Activated CD4-positive, alpha-beta T cell treated with anti-CD3 and anti-CD28 coated beads, Interleukin-10, Interleukin-2, amounts not matched to agents 100 ng/mL and 50 ng/mL, durations not matched to agents 16 hours and 8 hours (primary cell): ENCODE measurements at places on chromosomes 3 and 15.

- DNase-seq, result no peak
Observed at GRCh38 chr3:425079-425478, 228.5 kb downstream of the CHL1 start.

DNA sequence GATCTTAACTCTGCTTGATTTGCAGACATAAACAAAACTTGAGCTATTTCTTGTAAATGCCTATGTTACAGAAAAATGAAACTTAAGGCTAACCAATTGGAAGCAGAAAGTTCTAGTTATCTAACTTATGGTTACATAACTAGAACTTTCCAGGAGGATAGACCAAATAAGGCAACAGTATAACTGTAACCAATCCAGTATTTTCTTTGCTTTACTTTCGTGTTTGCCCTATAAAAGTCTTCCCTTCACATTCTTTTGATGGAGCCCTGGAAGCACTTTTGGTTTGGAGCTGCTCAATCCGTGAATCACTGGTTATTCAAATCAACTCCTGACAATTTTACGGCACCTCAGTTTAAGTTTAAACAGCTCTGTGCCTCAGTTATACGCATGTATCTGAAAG lies 164.6 kb downstream of the SUCLG2 start:
- DNase-seq, result no peak

- DNase-seq, result no peak
Observed at GRCh38 chr3:94159062-94159828, 96.4 kb downstream of the NSUN3 start.

GRCh38 chr15:47888385-47889100 lies 171.2 kb downstream of the SEMA6D start:
- DNase-seq, result no peak

GRCh38 chr3:1251282-1252060 lies 158.6 kb downstream of the CNTN6 start:
- DNase-seq, result no peak

DNA sequence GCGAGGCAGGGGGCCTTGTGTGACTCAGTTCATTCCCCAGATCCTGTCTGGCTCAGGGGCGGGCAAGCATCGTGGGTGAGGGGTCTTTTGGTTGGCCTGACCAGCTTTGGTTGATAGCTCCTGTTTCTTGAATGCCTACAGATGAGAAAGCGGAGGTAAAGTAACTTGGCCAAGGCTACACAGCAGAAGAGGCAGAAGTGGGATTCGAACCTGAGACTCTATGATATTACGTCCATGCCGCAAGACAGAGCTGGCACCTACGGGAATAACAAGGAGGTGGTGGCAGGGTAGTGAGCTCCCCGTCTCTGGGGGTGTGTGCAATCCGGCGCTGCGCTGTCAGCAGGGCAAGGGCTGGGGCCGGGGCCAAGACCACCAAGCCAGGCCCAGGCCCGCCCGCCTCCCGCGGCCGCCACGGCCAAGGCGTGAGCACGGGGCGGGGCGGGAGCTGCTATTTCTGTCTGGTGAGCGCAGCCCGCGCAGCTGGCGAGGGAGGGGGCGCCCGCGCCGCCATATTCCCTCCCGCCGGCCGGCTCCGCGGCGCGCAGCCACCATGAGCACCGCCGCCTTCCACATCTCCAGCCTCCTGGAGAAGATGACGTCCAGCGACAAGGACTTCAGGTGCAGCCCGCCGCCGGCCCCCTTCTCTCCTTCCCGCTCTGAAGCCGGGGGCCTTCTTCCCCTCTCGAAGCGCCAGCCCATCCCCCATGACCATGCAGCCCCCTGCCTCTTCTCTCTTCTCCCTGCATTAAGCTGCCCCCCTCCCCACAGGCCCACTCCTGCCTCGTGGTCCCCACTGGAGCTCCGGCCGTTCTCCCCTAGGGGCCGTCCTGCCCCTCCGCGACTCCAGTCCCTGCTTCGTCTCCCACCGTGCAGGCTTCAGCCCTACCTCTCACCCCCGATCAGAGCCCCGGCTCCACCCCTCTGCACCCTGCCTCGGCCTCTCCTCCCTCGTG lies at the start of gene CAND2:
CAND2 (plus strand) TSS at position 510 of the 953 bp plus-strand sequence; CDS start at position 551, 41 bp downstream.
- no peak for DNase-seq

DNA sequence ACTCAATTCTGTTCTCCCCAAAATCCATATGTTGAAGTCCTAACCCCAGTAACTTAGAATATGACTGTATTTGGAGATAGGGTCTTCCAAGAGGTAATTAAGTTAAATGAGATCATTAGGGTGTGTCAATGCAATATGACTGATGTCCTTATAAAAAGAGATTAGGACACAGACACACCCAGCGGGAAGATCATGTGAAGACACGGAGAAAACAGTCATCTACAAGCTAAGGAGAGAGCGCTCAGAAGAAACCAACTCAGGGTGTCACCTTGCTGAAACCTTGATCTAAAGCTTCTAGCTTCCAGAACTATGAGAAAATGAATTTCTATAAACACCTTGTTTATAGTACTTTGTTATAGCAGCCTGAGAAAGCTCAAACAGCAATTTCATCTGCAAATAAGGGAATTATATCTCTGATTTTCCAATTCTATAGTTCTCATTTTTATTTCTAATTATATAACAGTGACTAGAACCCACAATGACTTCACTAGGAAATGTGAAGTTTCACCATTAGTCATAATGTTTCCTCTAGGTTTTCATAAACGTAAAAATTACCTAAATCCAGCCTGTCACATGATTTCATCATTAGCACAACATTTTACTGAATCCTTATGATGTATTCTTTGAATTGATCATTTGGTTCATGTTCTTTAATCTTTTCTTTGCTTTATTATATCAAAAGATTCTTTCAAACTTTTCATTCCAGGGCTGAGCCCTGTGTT lies 459.1 kb upstream of the MDFIC2 start:
- DNase-seq, result peak; percentile 53

DNA sequence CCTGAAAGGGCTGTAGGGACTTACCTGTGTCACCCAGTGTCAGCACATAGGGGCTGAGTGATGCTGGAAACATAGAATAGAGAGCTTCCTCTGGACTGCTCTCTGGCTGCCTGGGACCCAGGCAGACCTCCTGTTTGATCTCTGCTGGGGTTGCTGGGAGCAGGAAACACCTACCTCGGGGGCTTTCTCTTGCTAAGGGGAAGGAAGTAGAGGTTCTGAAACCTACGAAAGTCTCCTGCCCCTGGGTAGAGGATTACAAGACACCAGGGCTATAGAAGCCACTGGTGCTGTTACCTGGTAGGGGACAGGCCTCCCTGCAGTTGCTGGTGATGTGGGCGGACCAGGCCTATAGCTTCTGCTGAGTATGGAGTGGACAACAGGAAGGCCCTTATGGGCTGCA lies 81.7 kb downstream of the DHX30 start:
- no peak for DNase-seq

GRCh38 chr3:63004448-63004847 lies 129.2 kb upstream of the CADPS start:
- no peak for DNase-seq

- DNase-seq, result peak; percentile 95
Observed at GRCh38 chr3:101518421-101518871, 5.4 kb upstream of the SENP7 start.

GRCh38 chr3:45635475-45636256 lies 41.1 kb downstream of the LIMD1 start:
- no peak for DNase-seq

- no peak for DNase-seq
Observed at GRCh38 chr15:80554560-80554959, 140.6 kb upstream of the ABHD17C start.

DNA sequence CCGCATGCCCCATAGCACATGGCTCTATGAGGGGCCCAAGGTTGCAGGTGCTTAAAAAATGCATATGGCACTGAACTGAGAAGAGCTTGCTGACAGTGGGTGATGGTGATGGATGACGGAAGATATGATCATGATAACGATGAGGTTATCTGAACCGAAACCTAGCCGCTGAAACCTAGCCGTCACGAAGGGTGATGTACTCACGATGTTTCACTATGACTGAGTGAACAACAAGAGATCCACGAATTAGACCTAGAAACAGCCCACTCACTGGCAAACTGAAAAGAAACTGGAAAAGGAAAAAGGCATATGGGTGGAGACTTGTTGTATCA lies 57.6 kb upstream of the BCL6 start:
- DNase-seq, result peak; percentile 97

GRCh38 chr3:42886294-42886822 lies 10.7 kb upstream of the CYP8B1 start:
- no peak for DNase-seq

- no peak for DNase-seq
Observed at GRCh38 chr3:169041677-169042171, 621.8 kb downstream of the MECOM start.

DNA sequence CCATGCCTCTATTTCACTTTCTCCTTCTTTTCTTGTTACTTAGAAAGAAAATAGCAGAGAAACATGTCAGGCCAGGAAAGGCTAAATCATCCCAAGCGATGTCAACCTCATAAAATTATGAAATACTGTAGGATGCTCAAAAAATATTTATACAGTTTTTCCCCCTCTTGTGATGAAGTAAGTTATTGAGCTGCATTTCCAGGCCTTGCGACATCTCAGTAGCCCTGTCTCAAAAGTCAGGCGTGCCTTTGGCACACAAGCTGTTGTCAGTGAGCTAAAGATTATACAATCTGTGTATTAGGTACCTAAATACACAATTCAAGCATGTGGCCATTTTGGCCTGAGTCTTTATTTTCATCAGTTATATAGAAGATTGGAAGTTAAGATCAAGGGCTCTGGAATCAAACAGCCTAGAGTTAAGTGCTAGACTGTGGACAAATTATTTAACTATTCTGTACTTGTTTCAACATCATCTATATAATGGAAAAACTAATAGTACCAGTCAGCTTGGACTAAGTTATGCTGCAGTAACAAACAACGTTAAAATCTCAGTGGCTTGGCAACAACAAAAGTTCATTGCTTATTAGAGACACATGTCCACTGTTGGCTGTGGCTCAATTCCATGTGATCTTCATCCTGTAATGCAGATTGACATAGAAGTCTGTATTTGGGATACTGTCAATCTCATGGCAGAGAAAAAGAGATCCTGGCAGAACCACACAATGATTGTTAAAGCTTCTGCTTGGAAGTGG lies 406.4 kb upstream of the PROK2 start:
- no peak for DNase-seq
